Psoas muscle (tissue), 8 donors: ENCODE measurements at places on chromosomes 16 and 17. TPM values are rescaled to one million over a fixed set of nuclear protein-coding genes. Genes with fewer than 3 reads are reported as not detected.

The TMIGD1 gene
- polyA plus RNA-seq, result not detected

GRCh38 chr17:48529683-48530009 is 1.2 kb downstream of the HOXB1 start:
- no peak for DNase-seq

- DNase-seq, result no peak
Observed at GRCh38 chr16:15037003-15037402, 18.9 kb downstream of the NTAN1 start.

DNA sequence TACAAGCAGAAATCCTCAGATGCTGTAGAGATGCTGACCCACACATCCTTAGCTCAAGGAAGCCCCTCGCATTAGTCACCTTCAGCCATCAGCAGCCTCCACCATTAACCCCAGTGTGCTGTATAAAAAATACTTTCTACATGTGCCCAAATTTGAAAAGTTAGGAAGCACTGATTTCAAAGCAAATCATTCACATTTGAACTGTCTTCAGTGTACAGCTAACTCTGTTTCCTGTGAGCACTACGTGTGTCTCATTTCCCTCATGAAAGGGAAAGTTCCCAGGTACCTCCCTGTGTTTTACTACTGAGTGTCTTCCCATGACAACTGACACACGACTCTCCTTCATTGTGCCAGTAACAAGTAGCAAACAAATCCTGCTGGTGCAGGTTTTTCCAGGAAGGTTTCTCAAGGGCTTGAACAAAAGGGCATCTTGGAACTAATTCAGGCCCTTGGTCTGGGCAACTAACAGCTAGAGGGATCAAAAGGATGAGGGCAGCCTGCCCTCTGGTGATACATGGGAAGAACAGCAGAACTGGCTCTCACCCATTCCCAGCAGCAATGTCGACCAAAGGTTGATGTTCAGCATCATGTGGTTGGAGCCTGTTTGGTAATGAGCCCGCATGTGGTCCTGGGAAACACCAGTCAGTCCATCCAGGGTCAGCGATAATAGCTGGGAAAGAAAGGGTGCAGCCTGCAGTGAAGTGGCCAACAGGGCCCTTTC is 4.0 kb downstream of the SLC35B1 start:
- DNase-seq, result no peak
